ENCODE measurements at places on chromosomes 16 and 17.

GRCh38 chr17:39064374-39064773, 87.1 kb downstream of the PLXDC1 start:
- DNase-seq: no peak

DNA sequence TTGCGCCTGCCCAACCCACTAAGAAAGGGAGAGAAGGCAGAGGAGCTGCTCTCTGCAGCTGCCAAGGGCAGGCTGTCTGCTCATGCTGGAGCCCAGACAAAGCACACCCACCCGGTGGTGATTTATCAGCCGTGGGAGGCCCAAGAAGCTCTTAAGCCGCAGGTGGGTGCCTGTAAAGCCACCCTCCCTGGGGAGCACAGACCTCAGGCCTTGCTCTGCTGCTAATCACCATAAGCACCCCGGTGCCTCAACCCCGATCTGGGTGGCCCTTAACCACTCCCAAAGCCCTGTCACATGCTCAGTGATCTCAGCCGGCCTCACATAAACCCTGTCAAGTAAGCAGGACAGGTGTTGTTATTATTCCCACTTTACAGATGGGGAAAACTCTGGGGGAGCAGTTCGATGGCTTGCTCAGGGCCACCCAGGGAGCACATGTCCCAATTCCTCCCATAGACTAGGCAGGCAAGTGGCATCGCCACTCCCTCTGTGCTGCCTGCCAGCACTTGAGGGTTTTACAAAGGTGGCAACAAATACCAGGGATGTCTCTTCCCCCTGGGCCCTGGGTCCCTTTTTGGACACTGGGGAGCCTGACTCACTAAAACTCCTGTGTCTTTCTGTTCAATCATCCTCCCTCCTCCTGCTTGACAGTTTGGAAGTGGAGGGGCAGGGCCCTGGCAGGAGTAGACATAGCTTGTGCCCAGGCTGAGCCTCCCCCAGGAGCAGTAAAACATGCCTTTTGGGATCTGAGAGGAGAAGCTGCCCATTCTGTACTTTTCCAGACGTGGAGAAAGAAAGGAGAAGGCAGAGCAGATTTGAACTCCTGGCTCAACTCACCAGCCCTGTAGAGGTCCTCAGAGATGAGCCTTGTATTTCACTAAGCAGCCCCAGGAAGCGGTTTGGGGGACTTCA, 299.3 kb downstream of the SOX9 start:
- no peak for DNase-seq

GRCh38 chr16:87703071-87703470, 62.7 kb downstream of the KLHDC4 start:
- no peak for DNase-seq

DNA sequence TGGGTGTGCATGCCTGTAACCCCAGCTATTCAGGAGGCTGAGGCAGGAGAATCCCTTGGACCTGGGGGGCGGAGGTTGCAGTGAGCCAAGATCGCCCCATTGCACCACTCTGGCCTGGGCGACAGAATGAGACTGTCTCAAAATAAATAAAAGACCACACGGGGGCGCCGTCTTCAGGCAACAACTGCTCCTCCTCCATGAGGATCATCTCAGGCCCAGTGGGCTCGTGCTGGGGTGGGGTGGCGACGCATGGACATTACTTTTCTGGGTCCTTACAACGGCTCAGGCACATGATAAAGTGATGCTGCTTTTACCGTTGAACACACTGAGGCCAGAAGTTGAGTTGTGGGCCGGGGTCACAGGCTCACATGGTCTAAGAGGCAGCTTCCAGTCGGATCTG, 56.2 kb downstream of the PRMT7 start:
- DNase-seq: peak; percentile 54

DNA sequence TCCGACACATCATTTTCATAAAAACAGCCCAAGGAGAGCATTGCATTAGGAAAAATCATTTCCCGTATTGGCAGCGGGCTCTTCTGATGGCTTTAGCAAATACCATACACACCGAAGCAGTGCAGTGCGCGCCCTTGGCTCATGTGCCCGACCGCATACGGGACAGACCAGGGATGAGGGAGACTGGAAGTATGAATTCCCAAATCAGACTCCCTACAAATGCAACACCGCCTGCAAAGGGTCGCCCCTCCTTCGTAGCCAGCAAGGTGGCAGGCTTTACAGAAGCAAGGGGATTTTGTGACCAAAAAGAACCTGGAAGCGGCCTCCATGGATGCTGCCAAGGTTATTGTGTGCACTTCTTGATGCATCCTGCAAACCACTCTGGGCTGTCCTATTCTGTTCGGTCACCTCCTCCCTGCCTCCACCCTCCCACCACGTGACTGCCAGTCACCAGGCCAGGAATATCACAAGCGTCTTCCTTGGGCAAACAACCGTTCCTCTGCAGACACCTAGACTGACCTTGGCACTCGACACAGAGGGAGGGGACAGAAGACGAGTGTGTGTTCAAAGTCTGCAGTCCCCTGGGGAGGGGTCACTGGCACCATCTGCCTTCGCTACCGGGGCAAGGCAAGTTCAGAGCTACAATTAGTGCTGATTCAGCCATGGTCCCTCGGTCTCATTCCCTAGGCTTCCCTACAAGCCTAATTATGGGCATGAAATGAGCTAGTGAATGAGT, 460.4 kb downstream of the SLC39A11 start:
- DNase-seq: no peak

DNA sequence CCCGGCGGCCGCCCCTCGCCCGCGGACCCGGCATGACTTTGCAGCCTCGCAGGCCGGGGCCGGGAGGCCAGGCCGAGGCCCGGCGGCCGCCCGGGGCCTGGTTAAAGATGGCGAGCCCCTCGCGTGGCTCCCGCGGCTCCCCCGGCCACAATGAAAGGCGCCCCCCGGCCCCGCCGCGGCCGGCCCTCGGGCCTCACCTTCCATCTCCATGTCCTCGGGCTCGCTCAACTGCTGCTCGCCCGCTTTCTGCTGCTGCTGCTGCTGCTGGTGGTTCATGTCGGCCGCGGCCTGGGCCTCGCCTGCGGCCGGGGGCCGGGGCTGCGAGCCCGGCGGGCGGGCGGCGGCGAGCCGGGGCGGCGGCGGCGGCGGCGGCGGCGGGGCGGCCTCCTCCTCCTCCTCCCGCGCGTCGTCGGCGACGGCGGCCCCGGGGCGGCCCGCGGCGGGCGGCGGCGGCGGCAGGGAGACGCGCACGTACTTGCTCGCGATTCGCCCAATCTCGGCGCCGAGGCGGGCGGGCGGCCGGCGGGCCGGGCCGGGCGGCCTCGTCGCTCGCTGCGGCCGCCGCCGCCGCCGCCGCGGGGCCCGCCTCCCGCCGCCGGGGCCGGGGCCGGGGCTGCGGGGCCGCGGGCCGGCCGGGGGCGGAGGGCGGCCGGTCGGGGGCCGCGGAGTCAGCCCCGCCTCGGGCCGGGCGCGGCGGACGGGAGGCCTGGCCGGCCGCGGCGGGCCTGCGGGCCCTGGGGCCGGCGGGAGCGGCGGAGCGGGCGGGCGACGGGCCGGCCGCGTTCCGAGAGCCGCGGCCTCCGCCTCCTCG, 491 bp downstream of the USP7 start:
- DNase-seq: peak; percentile 54

DNA sequence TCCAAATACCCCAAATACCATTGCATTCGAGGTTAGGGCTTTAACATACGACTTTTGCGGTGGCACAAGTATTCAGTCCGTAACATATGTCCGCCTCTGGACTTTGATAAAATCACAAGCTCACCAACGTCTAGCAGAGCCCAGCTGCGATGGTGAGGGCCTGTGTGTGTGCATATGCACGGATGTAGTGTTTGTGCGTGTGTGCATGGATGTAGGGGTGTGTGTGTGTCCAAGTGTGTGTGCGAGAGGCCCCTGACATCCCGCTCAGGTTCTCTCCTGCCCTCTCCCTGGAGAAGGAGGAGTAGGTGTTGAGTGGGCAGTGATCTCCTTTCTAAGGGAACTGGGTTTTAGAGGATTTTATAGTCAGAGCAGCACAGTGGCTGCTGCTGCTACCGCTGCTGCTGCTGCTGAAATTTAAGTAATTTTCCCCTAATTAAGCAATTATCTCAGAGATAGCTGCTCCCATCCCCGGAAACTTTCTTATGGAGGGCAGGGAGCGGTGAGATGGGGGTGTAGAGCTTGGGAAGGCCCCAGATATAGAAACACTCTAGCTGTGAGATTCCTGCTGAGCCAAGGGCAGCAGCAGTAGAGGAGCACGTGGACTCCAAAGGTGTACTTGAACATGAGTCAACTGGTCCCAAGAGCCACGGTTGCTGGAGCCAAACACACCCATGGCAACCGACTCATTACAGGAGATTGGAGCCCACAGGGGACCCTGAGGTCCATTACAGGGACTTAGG, 121.7 kb upstream of the SDK2 start:
- DNase-seq: no peak

DNA sequence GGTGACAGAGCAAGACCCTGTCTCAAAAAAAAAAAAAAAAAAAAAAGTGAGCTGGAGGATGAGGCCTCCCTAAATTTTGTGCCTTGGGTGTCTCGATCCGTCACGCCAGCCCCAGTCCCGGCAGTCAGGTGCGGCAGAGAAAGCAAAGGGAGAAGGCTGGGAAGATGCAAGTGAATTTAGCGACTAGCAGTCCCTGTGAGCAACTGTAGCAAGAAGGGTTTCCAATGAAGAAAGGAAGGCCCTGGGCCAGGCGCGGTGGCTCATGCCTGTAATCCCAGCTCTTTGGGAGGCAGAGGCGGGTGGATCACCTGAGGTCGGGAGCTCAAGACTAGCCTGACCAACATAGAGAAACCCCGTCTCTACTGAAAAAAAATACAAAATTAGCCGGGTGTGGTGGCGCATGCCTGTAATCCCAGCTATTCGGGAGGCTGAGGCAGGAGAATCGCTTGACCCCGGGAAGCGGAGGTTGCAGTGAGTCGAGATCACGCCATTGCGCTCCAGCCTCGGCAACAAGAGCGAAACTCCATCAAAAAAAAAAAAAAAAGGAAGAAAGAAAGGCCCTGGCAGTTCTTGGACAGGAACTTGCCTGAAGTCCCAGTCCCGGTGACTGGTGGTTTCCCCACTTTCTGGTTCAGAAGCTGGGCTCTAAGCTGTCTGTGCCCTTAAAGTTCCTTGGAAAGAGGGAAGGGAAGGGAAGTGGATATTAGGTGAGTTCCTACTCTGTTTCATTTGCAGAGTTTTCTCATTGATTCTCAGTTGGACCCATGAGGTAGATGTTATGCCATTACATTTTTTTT, 1.8 kb upstream of the QPRT start:
- no peak for DNase-seq

DNA sequence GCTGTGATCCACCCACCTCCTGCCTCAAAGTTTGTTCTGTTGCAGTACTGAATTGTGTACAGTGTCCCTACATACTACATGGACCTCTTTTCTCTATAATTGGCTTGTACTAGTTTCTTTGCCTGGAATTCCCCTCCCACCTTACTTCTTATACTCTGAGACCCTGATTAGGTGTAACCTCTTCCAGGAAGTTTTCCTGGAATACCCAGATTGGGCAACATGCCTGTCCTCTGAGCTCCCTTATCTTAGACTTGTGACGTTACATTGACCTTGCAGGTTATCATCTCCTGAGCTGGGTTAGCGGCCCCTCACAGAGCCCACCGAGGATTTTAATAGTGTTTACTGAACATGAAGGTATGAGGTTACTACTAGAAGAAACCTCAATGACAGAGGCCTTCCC, 237.0 kb downstream of the ZNF423 start:
- DNase-seq: no peak

DNA sequence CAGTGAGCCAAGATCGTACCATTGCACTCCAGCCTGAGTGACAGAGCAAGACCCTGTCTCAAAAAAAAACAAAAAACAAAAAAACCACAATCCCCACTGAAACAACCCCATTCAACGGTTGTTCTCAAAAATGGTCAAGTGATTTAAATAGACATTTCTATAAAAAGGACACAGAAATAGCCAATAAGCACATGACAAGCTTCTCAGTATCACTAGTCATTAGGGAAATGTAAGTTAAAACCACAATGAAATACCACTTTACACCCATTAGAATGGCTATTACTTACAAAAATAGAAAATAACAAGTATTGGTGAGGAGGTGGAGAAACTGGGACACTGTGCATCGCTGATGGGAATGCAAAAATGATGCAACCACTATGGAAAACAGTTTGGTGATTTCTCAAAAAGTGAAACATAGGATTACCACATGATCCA, 26.6 kb upstream of the MYLK3 start:
- no peak for DNase-seq

GRCh38 chr16:80614908-80615671, 74.3 kb downstream of the DYNLRB2 start:
- DNase-seq: no peak

DNA sequence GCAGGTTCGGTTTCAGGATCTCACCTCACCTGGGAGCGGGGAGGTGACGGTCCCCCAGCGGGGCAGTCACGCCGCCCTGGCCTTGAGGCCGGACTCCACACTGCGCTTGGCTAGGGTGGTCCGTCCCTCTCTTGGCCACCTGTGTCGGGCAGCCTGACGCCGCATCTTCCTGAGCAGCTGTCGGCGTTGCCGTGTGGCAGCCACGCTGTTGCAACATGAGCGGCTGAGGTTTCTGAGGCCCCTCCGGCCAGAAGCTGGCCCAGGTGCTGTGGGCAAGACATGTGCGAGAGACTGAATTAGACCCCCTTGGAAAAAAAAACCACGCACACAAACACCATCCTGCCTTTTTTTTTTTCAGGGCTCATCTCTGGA, 49.2 kb downstream of the IRF8 start:
- no peak for DNase-seq

DNA sequence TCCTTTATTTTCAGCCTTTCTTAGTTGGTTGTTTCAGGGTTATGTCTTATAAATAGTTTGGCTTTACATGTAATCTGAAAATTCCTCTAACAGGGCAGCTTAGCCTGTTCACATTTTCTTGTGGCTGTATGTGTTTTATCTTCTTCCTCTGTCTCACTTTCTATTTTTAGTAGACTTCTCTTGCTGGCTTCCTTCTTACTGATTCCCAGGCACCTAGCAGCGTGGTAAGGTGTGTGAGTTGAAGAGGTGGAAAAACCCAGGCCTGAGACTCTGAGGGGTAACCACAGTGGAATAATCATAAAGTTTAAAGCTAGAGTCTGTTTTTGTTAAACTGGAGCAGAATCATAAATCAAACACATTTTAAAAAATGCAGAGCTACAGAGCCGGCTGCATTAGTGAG, 190.9 kb downstream of the LGALS9B start:
- DNase-seq: no peak

DNA sequence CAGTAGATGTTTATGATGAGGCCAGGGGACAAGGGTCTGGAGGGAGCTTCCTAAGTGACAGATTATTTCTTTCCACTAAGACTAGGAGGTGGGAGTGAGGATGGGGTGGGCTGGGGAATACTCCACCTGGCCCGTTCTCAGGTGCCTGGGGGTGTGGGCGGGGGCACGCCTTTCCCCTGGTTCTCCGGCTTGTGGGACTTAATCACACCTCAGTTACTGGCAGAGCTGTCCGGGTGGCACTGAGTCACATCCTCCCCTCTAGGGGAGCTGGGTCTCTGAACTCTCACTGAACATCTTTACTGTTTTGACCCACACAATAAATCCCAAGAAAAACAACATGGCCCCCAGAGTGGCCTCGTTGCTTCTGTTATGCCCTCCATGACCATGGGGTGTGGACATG, 332.8 kb downstream of the MAF start:
- no peak for DNase-seq

Data from activated naive CD8-positive, alpha-beta T cell treated with anti-CD3 and anti-CD28 coated beads, Interleukin-2, amount 10 ng/mL, durations not matched to agents 7 days and 5 days (primary cell).